ENCODE measurements at places on chromosomes 12 and 14. TPM values are rescaled to one million over a fixed set of nuclear protein-coding genes. Genes with fewer than 3 reads are reported as not detected.

Gene TMEM117
- total RNA-seq: 4.8 TPM

Gene PMCH
- total RNA-seq: not detected

Gene PLEKHG7
- total RNA-seq: not detected

Gene GLIPR1
- total RNA-seq: 5.4 TPM

Gene OTX2
- not detected for total RNA-seq

Gene TAS2R20
- total RNA-seq: 2.2 TPM

Gene OR4E2
- total RNA-seq: not detected

Gene TCL1B
- total RNA-seq: not detected

Gene GPR65
- not detected for total RNA-seq

Gene C12orf54
- not detected for total RNA-seq

Gene PLD4
- total RNA-seq: 0.05 TPM

Gene KITLG
- total RNA-seq: 13.1 TPM

Gene CLEC2A
- total RNA-seq: not detected

Gene POTEG
- not detected for total RNA-seq

Gene LRRC9
- not detected for total RNA-seq

Gene TSPAN8
- not detected for total RNA-seq

Gene VRTN
- total RNA-seq: not detected

Gene IL22
- total RNA-seq: not detected

Gene SERPINA10
- total RNA-seq: not detected

Gene MYF5
- not detected for total RNA-seq

Gene FOXN3
- total RNA-seq: 25.9 TPM

Gene KRT86
- total RNA-seq: not detected

Gene SLC7A7
- 8.3 TPM for total RNA-seq

Gene PIWIL1
- not detected for total RNA-seq

Gene INHBC
- total RNA-seq: not detected

Gene GPD1
- not detected for total RNA-seq

Gene CD163
- total RNA-seq: not detected

Gene OR6C2
- total RNA-seq: not detected

Gene KCNH3
- 0.09 TPM for total RNA-seq

Gene ADAMTS20
- total RNA-seq: not detected
